ENCODE measurements at places on chromosomes 16 and 17.
A peak's percentile ranks its signal among the peaks of the same experiment; 100 is the strongest.

DNA sequence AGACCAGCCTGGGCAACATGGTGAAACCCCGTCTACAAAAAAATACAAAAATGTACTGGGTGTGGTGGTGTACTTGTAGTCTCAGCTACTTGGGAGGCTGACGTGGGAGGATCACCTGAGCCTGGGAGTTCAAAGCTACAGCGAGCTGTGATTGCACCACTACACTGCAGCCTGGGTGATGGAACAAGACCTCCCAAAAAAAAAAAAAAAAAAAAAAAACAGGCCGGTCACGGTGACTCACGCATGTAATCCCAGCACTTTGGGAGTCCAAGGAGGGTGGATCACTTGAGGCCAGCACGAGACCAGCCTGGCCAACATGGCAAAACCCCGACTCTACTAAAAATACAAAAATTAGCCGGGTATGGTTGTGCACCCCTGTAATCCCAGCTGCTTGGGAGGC is 12.7 kb upstream of the APPBP2 start:
- no peak for DNase-seq

DNA sequence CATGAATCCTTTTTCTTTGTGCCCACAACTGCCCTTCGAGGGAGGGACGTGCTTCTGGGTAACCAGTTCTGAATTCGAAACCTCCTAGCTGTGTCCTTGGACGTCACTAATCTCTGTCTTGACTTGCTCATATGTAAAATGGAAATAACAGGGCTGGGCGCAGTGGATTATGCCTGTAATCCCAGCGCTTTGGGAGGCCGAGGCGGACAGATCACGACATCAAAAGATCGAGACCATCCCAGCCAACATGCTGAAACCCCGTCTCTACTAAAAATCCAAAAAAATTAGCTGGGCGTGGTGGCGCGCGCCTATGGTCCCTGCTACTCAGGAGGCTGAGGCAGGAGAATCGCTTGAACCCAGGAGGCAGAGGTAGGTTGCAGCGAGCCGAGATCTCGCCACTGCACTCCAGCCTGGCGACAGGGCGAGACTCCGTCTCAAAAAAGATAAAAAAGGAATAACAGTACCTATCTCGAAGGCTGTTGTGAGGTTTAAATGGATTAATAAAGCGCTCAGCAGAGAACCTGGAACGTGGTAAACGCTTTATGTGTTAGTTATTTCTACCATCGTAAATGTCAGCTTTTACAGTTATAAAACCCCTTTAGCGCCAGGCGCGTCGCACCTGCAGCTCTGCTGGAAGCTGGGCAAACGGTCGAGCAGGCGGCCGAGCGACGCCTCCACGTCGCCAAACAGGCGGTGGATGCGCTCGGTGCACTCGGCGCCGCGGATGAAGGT is 641 bp downstream of the COG8 start:
- DNase-seq = no peak

- DNase-seq = no peak
Measured at GRCh38 chr16:71297341-71297634, 8.1 kb upstream of the CMTR2 start.

GRCh38 chr17:82031303-82031884 is at the start of gene RAC3:
Gene RAC3, plus strand, starts transcription at chr17:82031678. Its CDS starts 84 bp downstream, at chr17:82031762.
- no peak for DNase-seq

DNA sequence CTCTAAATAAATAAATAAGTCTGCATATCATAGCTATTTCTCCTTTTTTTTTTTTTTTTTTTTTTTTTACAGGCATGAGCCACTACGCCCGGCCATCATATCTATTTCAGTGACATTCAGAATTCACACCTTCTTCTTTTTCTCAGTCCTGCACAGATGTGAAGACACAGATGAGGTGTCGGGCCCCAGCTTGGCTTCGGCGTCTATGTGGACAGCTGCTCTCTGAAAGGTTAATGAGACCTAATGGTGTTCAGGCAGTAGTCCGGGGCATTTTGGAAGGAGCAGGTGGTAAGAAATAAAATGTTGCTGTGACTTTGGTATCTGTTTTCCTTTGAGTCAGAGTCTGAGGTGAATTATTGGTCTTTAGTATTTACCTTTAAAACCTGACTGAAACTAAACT is 23.6 kb downstream of the TANGO6 start:
- DNase-seq = no peak

GRCh38 chr16:46850619-46851555 is 19.9 kb upstream of the C16orf87 start:
- DNase-seq = peak; percentile 15

GRCh38 chr16:69796285-69797118 is 34.4 kb downstream of the WWP2 start:
- DNase-seq = peak; percentile 57

DNA sequence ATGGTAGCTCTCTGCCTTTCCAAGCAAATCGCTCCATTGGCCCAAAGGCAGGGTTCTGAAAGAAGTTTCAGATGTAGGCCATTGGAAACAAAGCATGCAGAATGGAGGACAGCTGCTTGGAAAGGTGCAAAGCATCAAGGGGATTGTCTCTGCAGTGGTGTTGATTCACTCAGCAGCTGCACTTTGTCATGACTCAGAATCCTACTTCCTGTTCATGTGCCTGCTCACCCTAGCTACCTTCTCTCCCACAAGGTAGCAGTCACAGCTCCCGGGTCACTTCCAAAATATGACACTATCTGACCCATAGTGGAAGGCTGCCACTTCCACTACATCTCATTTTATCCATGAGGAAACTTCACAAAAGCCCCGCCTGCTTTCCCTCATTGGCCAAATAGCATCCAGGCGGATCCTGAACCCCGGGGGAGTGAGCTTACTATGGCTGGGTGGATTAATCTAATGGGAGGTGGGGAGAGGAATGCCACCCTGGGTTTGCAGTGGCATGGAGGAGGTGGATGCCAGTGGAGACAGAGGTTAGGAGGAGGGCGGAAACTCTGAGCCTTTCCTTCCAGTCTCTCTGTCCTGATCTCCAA is 74.7 kb upstream of the NKD1 start:
- no peak for DNase-seq

DNA sequence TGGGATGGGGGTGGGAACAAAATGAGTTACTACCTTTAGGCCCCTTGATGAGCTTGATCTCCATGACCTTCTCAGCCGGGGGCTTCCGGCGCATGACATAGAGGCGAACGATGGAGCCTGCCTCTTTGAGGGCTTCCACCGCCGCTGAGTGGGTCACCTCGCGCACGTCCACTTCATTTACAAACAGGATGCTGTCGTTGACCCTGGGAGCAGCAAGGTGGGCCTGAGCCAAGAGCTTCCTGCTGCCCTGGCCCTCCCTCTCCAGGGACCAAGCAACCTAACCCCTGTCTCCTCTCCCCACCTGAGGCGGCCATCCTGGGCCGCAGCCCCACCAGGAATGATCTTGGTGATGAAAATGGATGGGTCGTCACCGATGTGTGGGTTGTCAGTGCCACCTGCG is 16.2 kb downstream of the DLG4 start:
- no peak for DNase-seq

DNA sequence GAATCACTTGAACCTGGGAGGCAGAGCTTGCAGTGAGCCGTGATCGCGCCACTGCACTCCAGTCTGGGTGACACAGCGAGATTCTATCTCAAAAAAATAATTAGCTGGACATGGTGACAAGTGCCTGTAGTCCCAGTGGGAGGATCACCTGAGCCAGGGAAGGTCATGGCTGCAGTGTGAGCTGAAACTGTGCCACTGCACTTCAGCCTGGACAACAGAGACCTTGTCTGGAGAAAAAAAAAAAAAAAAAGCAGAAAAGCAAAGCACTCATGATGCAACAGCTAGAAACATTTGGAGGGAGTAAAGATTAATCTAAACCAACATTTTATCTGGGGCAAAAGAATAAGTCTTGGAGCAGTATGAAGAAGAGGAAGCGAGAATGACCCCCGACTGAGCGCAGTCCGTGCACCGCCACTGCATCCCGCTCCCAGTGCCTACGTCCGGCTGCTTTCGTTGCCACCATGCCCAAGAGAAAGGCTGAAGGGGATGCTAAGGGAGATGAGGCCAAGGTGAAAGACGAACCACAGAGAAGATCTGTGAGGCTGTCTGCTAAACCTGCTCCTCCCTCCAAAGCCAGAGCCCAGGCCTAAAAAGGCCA is 8.2 kb downstream of the PRPSAP1 start:
- no peak for DNase-seq

DNA sequence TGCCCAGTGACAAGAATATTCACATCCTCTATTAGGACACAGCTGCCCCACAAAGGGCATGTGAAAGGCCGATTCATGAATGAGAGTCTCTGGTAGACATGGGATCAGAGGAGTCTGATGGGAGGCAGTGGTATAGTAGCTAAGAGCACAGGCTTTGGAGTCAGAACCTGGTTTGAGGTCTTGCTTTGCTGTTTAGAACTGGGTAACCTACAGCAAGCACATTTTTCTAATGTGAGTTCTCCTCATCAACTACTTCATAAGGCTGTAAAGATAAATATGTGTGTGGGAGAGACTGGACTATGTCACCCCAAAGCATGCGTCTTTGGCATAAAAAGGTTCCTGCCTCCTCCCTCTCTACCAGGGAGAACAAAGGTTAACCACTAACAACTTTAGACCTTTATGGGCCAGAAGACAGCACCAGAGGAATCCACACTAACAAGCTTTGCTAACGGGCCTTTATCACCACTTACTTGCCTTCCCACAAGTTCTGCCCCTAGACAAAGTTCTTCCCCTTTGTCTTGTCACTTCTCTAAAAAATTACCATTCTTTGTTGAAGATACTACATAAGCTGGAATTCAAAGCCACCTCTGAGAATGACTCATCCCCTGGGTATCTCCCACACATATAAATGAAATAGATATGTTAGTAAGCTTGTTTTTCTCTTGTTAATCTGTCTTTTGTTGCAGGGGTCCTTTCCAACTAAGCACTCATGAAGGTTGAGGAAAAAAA is 21.1 kb downstream of the CDR2 start:
- peak; percentile 94 for DNase-seq

DNA sequence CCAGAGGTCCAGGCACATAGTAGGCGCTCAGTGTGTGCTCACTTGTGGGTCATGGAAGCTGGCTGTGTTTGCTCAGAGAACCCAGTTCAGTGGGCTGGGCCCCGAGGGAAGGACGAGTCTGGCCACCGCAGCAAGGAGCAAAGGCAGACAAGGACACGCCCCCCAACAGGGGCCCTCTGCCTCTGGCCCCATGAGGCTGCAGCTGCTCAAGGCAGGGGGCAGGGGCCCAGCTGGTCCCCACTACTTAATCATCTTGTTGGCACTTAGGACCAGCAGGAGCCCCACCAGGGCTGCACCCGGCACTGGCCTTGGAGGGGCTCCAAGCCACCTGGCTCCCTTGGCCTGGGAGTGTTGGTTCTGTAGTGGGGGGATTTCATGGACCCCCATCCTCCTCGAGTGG is 16.1 kb downstream of the KCNJ12 start:
- DNase-seq = peak; percentile 25

DNA sequence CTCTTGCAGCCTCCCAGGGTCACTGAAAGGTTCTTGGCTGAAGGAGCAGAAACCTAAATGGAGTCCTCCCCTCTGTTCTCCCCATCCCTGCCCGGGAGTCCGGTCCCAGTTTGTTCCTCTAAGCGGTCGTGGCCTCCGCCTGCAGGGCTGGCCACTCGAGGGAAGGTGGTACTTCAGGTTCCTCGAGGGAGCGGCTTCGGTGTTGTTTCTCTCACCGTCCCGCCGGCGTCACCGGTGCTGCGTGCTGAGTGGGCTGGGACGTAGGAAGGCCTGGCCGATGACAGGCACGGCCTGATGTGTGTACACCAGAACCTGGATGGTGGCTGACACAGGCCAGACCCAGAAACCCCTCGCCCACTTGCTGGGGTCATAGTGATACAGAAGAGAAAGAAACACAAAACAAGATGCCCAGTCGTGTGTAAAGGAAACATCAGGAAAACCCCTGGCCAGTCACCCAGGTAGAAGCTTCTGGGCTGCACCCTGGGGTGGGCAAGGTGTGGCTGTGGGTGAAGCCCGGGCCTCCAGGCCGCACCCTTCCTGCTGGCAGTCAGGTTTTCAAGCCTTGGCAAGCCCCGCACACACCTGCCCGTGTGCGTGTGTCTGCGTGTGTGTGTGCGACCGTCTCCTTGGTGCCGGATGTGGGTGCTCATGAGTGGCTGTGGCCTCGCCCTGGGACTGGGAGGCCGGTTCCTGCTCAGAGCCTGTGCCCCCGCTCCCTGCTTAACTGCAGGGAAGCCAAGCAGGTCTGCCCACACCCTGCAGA is 52.0 kb downstream of the BAIAP2 start:
- no peak for DNase-seq

DNA sequence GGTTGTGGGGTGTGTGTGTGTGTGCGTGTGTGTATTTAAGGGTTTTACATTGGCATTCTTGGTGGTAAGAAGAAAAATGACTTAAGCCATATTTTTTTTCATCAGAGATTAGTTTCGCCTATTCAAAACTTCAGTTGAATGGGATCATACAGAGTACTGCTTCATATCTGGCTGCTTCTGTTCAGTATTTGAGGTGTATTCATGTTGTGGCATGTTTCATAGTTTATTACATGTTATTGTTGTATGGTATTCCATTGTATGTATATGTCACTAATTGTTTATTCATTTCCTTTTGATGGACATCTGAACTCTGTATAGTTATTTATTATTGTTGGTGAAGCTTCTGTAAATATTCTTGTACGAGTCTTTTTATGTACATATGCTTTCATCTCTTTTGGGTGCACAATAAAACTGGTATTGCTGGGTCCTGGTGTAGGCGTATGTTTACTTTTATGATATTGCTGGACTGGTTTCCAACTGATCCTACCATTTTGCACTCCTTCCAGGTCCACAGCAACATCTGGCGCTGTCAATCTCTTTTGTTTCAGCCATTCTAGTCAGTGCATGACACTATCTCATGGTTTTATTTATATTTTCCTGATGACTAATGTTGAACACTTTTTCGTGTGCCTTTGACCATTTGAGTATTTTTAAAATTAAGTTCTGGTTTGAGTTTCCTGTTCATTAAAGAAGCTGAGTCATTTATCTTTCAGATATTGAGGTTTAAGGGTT is 77.4 kb upstream of the MAF start:
- no peak for DNase-seq

- no peak for DNase-seq
Measured at GRCh38 chr17:80762076-80762475, 217.4 kb downstream of the RPTOR start.

- peak; percentile 31 for DNase-seq
Measured at GRCh38 chr16:85286951-85287814, 174.9 kb upstream of the CIBAR2 start.

DNA sequence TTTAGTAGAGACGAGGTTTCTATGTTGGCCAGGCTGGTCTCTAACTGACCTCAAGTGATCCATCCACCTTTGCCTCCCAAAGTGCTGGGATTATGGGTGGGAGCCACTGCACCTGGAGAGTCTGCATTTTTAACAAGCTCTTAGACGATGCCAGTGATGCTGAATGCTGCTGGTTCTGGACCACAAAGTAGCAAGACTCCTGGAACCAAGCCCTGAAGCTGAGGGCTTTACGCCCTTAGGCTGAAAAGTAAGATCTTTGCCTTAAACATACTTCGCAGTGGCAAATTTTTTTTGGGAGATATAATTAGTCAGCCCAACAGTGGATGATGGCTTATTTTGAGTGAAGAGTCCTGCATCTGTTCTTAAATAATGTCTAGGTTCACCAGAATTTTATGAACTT is 14.0 kb downstream of the METTL9 start:
- DNase-seq = no peak

Data from large intestine (tissue), 12 donors.